ENCODE measurements at places on chromosomes 12 and 14.

- DNase-seq: no peak
Measured at GRCh38 chr14:22478247-22478646, 110.8 kb downstream of the DAD1 start.

- no peak for DNase-seq
Measured at GRCh38 chr12:2613326-2614073, 181.3 kb upstream of the FKBP4 start.

DNA sequence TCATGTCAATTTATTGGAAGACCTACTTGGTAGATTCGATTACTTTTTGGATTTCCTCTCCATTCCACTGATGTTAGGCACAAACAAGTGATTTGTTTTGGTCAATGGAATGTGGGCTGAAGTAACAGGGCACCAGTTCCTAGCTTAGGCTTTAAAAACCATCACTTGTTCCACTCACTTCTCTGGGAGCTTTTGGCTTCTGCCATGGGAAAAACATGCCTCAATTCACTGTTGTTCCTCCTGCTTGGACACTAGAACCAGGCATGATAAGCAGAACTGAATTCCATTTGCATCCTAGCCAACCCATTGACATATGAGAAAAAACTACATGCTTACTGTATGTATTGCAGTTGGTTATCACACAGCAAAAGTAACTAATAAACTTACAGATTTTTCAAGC, 47.8 kb downstream of the LLPH start:
- no peak for DNase-seq

DNA sequence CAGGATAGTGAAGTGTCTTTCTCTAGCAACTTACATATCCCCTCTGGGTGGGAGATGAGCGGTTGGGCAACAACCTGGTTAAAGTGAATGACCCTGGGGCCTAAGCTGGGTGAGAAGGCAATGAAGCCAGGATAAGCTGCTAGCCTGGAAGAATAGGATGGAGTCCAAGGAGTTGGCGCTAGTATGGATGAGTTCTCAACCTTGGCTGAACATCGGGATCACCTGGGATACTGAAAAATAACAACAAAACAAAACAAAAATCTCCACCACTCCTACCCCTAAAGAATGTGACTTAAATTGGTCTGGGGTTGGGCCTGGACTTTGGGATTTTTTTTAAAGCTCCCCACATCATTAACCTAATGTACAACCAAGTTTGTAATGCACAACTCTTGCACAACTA, 4.8 kb upstream of the RPS6KA5 start:
- DNase-seq: no peak

DNA sequence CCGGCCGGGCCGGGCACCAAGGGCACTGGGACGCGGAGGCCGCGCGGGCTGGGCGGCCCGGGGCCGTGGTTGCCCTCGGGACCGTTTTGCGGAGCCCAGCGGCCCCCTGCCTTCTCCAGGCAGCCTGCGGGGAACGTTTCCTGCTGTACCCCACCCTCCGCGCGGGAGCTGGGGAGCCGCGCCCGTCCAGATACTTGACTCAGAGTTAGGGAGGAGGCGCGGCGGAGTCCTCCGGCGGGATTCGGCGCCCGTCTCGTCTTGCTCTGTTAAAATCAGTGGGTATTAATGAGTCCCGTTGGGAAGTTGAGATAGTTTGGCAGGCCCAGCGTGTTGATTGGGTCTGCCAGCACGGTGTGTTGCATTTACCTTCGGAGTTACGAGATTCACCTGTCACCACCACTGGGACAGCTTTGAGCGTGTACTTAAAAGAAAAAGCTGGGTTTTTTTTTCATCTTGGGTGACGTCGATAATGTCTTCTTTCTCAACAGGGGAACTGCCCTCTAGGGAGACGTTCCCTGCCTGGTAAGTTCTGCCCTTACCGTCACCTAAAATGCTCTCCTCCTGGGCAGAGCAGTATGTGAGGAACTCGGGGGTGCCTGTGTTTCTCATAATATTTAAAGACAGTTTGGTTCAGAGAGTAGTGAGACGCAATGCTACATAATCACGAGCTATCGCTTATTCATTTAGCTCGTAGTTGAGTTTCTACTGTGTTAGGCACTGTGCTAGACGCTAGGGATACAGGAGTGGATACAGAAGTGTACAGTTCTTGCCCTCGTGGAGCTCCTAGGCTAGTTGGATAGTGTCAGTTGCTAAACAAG, 596 bp downstream of the DLST start:
- DNase-seq: peak; percentile 54

GRCh38 chr14:101122237-101123141, 219.0 kb upstream of the RTL1 start:
- no peak for DNase-seq

DNA sequence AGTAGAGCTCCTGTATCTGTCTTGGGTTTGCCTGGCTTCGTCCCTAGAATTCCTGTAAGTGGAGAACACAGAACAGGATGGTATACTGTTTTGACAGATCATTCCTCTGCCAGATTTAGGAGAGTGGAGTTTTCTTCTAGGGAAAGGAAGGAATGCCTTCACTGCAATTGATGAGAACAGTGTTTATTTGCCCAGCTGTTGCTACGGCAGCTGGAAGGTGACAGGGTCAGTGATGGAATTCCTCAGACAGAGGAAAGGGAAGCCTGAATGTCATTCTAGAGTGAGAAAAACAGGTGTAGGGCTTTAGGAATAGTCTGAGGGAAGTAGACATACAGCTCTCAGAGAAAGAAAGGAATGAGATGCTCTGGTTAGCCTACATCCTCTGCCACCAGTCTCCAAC, 11.7 kb downstream of the CSRNP2 start:
- DNase-seq: no peak

DNA sequence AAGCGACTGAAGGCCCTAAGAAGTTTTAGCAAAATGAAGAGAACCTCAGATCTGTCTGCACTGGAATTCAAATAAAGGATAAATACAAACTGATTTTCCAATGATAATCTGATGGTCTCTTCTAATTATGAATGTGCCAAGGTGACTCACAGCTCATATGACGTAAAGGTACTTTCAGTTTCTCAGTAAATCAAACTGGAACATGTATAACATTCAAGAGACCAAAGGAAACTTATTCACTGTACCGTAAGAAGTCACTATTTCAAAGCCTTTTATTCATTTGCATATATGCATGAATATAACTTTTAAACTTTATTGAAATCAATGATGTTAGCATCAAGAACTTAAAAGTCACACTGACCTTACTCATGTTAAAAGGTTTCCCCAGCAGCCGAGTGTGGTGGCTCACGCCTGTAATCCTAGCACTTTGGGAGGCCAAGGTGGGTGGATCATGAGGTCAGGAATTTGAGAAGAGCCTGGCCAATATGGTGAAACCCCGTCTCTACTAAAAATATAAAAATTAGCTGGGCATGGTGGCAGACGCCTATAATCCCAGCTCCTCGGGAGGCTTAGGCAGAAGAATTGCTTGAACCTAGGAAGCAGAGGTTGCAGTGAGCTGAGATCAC, 52.2 kb downstream of the ATXN2 start:
- no peak for DNase-seq

DNA sequence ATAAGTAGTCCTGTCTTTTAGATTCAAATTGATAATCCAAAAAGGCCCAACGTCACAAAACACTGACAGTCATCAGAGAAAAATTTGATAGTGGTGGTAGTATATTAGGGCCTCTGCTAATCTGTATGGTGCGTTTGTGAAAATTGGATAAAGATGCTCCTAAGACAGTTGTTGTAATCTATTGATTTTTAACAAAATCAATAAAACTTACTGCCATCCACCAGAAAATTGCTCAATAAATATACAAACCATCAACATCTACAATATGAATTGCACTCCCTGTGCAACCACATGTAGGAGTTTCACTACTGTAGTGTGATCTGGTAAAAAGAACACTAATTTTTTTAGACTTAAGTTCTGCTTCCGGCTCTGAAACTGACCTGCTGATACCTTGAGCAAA, 336.8 kb downstream of the FUT8 start:
- DNase-seq: no peak

DNA sequence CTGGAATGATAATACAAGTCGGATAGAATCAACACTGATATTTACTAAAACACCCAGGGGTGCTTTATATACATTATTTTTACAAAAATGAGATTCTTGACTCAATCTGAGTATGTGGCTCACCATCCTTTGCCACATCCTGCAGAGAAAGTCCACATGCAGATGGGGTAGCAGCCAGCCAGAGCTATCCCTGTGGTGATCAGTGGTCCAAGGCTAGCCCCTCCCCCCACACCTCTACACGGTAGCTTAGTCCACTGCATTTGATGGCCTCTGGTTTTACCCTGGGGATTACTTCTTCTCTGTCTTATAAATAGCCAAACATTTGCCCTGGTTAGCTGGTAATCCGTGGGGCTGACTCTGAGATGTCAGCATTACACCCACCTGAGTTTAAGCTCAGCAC, 28.1 kb upstream of the TTC7B start:
- no peak for DNase-seq

DNA sequence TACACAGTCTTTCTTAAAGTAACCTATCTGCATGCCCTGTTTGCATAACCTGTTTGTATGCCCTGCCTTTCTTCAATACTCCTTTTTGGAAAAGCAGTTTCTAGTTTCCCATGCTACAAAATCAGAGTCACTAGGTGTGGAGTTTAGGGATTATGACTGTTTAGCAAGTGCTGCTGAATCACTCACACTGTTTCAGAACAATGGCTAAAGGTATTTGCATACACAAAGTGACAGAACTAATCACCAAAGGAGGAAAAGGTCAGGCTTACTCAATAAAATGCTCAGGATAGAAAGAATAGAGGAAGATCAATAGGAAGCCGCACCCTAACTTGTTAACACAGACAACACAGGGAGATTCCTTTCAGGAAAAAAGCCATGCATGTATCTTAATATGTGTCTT, 19.4 kb downstream of the EGLN3 start:
- no peak for DNase-seq

DNA sequence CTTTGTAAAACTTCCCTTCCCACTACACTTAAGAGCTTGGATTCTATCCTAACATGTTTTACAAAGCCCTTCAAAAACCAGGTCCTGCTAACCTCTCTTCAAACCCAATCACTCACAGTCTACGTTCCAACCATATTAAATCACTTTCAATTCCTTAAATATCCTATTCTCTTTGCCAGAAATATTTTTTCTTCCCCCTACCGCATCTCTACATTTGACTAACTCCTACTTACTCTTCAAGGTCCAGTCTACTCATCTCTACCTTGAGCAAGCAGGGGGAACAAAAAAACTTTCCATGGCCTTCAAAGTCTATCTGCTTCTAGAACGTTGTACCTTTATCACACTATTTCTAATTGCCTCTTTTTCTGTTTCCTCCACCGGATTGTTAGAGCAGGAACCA, 6.1 kb downstream of the ERGIC2 start:
- DNase-seq: no peak

- DNase-seq: no peak
Measured at GRCh38 chr12:81170072-81170471, 92.2 kb downstream of the ACSS3 start.

GRCh38 chr12:113835896-113836295, 130.2 kb downstream of the RBM19 start:
- DNase-seq: no peak

- DNase-seq: no peak
Measured at GRCh38 chr12:43551279-43551970, 578 bp downstream of the ADAMTS20 start.

- no peak for DNase-seq
Measured at GRCh38 chr12:93358058-93358457, 19.7 kb upstream of the NUDT4 start.

DNA sequence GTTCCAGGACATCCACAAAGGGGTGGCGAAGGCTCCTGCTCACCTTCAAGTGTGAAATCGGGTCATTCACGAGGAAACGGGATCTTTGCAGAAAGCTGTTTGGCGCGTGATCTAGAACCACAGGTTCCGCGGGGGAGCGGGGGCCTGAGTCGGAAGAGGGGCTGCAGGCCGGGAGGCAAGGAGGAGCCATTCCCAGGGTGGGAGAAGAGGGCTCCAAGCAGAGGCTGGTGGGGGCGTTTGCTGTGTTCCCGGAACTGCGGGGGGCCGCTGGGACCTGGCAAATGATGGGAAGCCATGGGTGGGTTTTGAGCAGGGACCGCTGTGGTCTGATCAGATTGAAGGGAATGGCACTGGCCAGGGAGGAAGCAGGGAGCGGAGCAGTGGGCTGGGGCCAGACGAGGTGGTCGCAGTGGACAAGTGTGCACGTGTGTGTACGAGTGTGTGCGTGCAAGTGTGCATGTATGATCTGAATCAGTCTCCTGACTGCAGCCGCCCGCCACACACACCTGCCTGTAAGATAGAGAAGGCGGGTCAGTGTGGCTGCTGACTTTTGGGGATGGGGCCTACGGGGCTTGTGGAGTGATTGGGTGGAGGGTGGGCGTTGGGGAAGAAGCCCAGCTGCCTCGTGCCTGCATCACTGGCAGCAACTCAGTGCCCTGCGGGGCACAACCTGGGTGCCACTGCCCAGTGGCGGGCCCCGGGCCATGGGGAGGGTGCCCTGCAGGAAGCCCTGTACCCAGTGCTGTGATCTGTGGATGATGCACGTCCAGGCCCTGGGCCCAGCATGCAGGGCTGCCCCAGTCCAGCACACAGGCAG, 141.9 kb downstream of the KIF26A start:
- no peak for DNase-seq

DNA sequence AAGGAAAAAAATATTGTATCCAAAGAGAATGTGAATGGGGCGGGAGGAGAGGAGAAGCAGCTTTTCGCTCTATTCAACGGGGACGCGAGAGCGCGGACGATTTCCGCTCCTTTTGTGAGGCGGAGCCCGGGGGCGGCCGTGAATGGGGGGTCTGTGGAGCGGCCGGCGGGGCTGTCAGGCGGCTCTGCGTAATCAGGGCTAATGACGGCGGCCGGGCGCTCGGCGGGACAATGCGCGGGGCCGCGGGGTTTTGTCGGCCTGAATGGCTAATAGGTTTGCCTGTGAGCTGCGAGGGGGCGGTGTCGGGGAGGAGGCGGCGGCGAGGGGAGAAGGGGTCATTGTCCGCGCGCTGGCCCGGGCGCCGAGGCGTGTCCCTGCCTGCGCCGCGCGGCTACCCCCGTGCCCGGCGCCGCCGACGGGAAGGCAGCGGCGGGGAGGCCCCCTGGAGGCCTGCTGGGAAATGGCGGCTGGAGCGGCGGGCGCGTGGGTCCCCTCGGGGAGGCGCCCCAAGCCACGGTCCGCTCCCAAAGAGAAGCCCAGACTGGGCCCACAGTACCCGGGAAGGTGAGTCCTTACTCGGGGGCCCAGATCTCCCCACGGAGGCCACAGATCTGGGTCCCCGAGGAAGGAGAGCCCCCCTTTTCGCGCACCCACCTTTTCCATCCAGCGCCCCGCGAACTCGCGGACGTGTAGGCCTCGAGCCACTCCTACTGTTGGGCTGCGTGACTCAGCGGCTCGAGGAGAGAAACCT, 6.0 kb downstream of the SIX6 start:
- DNase-seq: no peak

DNA sequence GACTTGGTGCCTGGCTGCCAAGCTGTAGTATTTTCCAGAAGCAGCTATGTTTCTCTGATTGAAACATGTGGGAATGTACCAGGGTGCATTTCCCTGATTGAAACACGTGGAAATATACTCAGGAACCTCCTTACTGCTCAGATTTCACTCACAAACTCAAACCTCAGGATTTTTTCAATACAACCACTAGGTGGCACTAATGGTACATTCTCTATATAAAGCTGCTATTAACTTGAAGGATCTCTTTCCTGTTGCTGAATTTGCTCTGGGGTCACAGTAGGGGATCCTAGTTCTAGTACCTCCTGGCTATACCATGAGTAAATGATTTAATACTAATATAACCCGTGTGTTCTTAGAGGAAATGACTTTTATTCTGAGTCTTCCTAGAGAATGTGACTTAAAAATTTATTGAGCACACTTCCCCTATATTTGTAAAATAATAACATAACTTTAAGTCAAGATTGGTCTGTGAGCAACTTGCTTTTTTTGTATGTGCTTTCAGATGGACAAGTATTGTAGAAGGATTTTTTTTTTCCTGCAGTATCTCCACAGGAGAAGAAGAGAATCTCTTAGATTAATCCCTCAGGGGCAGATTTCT, 173.8 kb upstream of the MIS18BP1 start:
- DNase-seq: peak; percentile 54

Measured in HT-29 (cell line).